ENCODE measurements at places on chromosomes 1 and 21.

DNA sequence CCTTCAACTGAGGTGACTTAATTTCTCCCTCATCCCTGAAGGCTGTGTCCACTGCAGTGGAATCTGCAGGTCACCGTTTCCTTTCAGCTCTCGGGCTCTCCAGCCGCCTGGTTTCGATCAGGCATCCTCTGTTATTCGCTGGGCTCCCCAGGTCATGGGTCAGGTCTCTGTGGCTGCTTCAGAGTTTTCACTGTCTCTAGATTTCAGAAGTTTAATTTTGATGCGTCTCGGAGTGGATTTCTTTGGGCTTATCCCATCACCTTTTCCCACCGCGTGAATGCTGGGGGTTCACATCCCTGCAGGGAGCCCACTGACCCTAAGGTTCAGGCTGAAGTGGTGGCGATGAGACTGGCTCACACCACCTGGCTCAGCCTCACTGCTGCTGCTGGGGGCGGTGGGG is 3.3 kb downstream of the ACTRT2 start:
- no peak for DNase-seq

DNA sequence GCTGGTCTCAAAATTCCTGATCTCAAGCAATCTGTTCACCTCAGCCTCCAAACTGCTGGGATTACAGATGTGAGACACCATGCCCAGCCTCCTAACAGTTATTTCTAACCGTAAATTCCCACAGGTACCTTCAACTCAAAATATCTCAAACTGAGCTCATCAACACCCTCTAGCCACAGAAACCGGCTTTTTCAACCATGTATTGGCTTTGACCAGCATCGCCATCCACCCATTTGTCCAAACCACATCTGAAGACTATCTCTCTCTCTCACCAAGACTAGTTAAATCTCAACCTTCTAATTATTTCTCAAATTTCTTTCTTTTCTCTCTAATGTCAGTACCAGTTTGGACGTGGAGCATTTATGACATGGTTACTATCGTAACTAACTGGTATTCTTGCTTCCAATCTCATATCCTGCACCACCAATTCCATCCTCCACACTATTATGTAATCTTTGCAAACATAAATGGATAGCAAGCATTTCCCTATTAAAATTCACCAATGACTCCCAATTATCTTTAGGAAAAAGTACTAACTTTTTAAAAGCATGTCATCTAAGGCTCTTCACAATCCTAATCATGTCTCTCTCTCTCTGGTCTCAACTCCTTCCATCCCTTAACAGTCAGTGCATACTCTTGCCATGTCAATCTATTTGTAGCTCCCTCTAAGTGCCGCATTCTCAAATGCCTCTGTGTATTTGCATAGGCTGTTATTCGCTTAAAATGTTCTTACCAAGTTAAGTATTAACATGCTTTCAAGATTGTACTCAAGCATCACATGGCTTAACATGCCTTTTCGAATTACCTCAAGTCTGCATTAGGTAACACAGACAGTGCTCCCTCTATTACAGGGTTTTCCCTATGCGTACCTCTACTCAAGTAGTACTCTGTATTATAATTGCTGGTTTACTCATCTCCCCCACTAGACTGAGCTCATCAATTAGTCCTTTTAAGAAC is 18.1 kb downstream of the RSBN1 start:
- DNase-seq = no peak

GRCh38 chr1:110339407-110340206 is 430 bp downstream of the RBM15 start:
- peak; percentile 64 for DNase-seq

DNA sequence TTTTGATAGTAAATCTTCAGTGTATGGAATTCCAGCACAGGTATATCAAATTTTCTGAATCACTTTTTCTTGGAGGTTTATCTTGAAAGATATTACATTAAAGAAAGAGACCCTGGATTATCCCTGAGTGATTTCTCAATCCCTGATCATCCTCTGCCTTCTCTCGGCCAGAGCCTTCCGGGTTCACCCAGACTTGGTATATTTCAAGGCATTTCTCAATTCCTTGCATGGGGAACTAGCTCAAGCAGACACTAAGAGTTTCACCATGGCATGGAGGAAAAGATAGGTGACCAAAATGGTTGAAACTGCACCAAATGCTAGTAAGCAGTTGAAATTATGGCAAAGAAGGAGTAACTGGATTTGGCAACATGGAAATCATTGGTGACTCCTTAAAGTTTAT is 5.7 kb downstream of the VAMP4 start:
- no peak for DNase-seq

DNA sequence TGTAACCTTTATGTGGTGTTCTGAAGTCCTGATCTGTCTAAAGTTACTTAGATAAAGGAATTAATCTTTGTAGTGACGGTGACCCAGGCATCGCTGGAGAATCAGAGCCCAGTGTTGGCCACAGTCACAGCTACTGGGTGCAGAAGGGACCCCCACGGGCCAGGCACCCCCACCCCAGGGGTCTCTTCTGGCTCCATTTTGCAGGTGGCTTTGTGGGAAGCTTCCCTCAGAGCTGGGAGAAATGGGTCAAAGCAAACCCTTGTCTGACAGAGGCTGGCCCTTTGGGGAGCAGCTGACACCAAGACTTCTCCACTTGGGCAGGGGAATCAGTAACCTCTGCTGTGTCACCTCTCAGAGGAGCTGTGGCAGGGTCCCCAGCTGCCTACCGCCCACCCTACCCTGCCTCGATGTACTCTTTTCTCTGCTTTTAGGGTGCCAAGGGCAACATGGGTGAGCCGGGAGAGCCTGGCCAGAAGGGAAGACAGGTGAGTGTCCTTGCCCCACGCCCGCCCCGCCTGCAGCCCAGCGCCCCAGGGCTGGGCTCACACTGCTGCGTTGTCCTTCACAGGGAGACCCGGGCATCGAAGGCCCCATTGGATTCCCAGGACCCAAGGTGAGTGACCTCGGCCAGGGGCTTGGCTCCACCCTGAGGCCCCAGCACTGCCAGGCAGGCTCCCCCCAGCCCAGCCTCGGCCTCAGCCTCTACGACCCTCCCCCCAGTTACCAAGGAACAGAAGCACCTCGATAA is 17.7 kb downstream of the COL6A2 start:
- no peak for DNase-seq

DNA sequence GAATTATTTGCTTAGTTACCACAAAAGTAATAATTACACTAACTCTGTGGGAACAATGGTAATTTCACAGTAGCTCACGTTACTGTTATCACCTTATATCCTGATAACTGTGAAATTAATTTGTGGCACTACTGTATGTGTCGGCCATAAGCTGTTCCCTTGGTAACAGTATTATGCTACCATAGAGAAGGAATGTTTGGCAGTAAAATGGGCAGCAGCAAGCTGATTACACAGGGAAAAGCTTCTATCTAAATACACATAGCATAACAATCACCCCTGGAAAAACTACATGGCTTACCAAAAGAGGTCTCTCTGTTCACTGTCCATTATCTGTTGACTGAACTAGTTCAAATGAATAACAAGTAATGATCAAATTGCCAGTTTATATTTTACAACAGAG is 124.1 kb downstream of the DPYD start:
- no peak for DNase-seq

DNA sequence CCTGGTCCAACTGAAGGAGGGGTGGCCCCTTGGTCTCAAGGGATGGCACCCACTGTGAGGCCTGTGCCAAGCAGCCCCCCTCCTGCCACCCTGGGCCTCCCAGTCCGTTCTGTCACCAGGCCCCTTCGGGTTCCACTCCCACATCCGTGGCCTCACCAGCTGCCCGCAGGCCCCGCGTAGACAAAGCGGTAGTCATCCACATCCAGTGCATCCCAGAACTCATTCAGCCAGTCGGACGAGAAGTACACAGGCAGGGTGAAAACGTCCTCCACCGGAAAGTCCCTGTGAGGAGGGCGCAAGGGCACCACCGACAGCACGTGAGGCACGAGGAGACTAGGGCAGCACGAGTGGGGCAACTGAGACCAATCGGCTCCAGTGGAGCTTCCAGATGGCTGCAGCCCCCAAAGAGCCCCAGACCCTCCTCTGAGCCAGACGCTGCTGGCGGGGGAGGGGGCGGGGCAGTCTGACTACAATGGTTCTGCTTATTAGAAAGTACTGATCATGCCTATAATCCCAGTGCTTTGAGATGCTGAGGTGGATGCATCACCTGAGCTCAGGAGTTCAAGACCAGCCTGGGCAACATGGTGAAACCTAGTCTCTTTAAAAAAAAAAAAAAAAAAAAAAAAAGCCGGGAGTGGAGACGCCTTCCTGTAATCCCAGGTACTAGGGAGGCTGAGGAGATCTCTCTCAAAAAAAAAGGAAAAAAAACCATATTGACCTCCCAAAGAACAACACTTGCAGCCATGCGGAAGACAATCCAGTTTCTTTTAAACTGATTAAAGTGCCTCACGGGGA is 1.2 kb downstream of the JMJD4 start:
- no peak for DNase-seq

DNA sequence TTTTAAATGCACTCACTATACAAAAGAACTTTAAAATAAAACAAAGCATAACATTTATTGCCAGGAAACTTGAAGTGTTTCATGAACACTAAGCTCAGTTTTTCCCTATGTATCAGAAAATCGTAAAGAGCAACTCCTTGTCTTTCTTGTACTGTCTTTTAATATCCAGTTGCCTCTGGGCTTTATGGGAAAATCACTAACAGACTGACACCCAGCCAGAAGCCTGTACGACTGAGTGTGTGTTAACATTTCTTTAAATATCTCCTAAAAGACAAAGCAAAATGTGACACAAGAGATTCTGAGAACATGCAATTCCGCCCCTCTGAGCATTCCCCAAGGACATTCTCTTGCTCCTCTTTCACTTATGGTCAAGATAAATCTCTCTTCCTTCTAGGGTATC is 347.5 kb upstream of the DPYD start:
- no peak for DNase-seq

DNA sequence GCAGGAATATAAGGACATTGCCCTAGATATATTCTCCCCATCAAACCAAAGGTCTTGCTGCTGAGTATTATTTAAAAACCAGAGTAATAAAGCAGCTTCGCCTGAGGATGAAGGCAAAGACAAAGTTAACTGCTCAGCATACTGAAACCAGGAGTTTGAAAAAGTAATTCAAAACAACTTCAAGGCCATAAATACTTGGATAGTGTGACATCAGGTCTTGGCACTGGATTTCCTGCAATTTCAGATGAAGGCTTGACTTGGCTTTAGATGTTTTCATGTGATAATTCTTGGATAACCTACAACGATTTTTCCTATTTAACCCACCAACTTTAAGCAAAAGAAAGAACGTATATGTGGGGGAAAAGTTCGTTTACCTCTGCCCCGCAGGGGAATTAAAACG is 10.6 kb downstream of the SOD1 start:
- DNase-seq = no peak

GRCh38 chr21:20631633-20632032 is 366.6 kb upstream of the NCAM2 start:
- DNase-seq = no peak

GRCh38 chr1:180916012-180916770 is 3.5 kb downstream of the KIAA1614 start:
- no peak for DNase-seq

DNA sequence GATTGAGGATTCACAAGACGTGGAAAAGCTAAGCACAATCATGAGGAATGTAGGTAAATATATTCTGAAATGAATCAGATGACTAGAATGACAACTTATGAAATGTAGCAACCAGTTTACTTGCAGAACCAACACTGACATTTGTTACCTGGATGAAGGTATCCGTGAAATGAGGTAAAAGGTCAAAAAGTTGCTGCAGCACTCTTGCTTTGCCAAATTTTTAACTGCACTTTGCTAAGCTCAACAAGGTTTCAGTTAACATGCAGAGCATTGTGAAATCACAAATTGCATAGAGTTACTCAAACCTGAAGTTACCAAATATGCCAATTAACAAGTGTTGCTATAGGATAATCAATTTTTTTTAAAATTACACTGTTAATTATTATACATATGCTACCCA is 1280.1 kb downstream of the KCNT2 start:
- no peak for DNase-seq

- no peak for DNase-seq
Observed at GRCh38 chr1:108685529-108685928, 6.6 kb upstream of the PRPF38B start.
